ENCODE measurements at places on chromosomes 4 and X.

- peak; percentile 72 for DNase-seq
Observed at GRCh38 chr4:47704693-47705325, 133.1 kb downstream of the CORIN start.

GRCh38 chr4:68536375-68536774 lies 39.7 kb downstream of the UGT2B17 start:
- no peak for DNase-seq

DNA sequence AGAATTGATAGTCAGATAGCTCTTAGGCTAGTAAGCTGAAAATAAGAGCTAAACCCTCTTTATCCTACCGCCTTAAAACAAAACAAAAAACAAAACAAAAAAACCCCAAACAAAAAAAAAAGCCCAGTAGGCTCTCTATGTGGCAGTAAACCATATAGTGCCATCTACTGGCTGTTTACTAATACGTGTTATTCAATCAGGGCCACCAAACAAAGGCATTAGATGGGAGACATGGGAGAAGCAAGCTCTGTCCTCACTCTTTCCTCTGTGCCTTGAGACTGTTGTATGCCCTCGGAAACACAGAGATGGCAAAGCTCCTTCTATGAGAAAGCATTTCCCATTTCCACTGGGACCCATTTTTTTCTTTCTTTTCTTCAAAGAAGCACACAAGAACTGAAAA lies 148.8 kb upstream of the MID1 start:
- DNase-seq: peak; percentile 42

DNA sequence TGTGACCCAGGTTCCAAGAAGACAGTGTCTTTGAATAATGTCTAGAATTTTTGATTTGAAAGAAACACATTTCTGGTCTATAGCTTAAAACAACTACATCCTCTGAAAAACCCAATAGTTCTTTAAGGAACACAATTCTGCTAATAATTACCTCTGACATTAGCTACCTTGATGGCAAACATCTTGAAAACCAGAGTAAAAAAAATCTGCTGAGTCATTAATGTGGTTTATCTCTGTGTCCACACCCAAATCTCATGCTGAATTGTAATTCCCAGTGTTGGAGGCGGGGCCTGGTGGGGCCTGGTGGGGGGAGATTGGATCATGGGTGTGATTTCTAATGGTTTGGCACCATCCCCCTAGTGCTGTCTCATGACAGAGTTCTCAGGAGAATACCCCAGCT lies 1233.8 kb downstream of the NLGN4X start:
- no peak for DNase-seq

- no peak for DNase-seq
Observed at GRCh38 chr4:108219998-108220397, 51.3 kb upstream of the LEF1 start.

DNA sequence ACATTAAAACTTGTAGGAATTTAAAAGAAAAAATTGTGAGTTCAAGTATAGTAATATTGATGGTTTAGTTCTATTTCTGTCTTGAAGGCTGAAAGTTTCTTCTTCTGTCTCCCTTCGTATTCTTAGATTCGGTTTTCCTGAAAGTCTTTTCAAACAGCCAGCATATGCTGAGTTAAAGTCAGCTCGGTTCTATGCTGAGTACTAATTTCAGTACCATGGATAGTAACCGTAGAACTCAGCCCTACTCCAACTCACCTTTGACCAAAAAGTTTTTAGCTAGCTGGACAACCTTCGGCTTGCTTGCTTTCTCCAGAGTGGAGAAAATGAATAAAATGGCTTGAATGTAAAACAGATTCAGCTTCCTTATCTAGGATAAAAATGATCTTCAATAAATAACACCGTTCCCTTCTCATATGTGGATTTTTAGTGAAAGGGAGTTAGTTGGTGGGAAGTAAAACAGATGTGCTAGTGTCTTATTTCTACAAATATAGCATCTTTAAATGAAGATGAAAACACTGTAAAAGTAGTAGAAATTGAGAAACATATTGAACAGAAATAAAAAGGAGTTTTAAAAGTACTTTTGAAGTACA lies 5.2 kb downstream of the POU4F2 start:
- DNase-seq: no peak

GRCh38 chr4:21226637-21227538 lies 526.6 kb downstream of the PACRGL start:
- no peak for DNase-seq

DNA sequence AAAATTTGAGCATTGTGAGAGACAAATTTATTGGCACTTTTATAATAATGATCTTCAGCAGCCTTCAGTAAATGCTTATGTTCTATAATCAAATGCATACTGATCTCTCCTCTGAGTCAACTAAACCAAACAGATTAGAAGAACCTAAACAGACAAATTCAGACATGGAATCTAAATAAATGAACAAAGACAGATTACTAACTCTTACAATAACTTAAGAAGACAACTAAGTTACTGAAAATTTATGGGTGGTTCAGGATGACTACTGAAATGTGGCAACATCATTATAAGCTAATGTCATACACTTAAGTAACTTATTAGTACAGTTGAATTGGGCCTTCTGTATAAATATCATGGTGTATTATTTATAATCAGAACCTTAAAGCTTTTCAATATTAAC lies 127.3 kb downstream of the NEK1 start:
- DNase-seq: no peak

DNA sequence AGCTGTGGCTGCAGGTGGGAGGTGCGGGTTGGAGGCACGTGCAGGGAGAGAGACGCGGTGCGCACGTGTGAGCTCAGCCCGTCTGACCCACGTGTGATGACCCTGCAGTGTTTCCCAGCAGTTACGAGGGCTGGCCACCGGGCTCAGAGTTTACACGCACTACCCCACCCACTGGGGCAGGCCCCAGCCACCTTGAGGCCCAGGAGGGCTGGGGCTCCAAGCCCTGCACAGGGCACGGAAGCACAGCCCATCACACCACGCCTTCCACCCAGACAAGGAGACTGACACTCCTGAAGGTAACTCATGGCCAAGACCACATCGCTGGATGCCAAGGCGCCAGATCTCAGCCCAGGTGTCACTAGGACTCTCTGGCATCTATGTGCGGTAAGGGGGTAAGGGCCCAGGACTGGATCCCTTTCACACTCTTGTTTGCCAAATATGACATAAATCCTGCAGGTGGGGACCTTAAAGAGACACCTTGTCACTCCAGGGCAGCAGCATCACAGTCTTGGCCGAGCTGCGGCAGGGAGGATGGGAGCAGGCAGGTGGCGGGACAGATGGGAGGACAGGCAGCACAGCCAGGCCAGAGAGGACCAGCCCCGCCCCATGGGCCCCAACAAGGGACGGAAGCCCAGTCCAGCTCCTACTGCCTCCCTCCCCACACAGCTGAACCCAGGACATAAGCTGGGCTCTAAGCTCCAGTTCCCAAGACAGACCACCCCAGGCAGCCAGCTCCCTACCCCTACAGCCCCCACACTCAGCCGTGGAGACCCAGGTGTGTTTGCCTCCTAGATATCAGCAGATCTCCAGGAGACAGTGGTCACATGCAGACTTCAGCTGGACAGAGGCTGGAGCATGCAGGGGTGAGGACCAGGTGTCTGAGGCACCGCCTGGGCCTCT lies 56.8 kb downstream of the ZFYVE28 start:
- no peak for DNase-seq

DNA sequence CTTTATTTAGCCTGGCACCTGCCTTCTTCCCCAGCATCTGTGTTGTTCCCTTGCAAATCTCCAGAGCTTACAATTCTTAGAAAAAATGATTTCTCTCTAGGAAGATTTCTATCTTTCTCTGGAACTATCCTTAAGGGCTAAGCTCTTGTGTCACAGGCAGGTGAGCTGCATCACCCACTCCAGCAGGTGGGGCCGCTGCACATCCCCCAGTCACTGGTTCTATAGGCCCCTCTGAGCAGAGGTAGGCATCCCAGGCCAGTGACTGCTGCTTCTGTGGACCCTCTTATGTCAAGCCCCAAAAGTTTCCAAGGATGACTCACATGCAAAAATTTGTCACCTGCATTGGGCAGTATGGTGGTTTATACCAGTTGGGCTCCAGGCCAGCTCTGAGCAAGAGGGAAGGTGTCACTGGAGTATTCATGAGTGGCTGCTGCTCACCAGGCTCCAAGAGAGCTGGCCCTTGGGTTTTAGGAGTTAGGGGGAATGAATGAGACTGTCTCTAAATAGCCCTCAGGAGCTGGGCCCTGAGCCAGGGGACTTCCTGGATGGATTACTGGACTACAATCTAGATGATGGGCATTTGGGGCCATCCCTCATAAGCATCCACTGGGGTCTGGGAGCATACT lies 208.1 kb upstream of the EOLA2 start:
- no peak for DNase-seq

DNA sequence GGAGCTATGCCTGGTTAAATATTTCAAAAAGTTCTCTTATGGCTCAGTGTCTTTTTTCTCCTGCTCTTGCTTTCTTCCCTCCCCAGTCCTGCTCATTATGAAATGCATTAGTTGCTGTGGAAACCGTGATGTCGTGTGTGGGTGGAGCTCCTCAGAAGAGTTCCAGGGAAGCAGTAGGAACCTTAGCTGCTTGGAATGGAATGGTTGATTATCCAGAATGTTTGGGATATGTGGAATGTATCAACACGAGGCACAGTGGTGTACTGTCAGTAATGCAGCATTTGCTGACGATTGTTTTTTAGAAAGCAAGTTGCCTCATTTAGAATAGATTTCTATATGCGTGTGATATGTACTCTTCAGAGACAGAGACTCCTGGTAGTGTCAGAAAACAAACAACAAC lies 333.2 kb downstream of the ARHGAP10 start:
- no peak for DNase-seq

- peak; percentile 80 for DNase-seq
Observed at GRCh38 chr4:37767546-37767945, 58.9 kb upstream of the PGM2 start.

- DNase-seq: no peak
Observed at GRCh38 chr4:112170451-112170993, 25.3 kb downstream of the FAM241A start.

DNA sequence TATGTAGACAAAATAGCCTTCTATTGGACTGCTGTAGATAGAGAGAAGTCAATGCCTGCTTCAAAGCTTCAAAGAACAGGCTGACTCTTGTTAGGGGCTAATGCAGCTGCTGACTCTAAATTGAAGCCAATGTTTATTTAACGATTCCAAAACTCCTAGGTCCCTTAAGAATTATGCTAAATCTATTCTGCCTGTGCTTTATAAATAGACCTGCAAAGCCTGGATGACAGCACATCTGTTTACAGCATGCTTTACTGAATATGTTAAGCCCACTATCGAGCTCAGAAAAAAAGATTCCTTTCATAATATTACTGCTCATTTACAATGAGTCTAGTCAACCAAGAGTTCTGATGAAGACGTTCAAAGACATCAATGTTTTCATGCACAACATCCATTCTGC lies 54.8 kb upstream of the RBMXL3 start:
- no peak for DNase-seq

- no peak for DNase-seq
Observed at GRCh38 chr4:55014876-55015275, 110.5 kb downstream of the KDR start.

DNA sequence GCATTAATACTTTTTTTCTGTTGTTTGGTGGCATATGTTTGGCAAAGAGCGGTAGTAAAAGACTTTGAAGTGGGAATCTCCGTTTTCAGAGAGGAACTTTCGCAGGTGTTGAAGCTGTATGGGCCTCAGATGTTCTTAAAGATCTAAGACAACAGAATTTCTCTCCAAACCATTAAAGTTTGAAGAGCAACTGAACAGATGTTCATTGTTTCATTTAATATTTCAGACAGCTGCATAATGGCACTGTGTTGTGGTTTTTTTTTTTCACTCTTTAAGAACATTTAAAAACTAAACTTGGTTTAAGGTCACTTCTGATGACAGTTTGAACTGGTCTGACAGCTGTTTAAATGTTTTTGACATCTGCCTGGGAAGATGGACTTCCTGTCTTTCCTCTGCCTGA lies 882.7 kb upstream of the PCDH10 start:
- DNase-seq: no peak

- no peak for DNase-seq
Observed at GRCh38 chr4:83071116-83071515, 36.1 kb downstream of the COPS4 start.

- DNase-seq: no peak
Observed at GRCh38 chrX:131918839-131919238, 104.3 kb upstream of the STK26 start.

- DNase-seq: no peak
Observed at GRCh38 chr4:139018971-139019758, 3.6 kb downstream of the NOCT start.

DNA sequence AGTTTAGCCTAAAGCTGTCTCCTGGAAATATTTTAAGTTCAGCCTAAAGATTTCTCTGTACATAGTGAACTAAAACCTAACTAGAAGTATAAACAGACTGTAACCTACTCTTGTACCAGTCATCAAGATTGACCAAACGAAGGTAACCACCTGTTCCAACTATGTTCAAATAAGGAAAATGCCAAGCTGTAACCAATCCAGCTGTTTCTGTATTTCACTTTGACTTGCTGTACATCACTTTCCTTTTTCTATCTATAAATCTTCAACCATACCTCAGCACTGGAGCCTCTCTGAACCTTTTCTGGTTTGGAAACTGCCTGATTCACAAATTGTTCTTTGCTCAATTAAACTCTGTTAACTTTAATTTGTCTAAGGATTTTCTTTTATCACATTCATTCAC lies 3.1 kb upstream of the CYSLTR1 start:
- no peak for DNase-seq

DNA sequence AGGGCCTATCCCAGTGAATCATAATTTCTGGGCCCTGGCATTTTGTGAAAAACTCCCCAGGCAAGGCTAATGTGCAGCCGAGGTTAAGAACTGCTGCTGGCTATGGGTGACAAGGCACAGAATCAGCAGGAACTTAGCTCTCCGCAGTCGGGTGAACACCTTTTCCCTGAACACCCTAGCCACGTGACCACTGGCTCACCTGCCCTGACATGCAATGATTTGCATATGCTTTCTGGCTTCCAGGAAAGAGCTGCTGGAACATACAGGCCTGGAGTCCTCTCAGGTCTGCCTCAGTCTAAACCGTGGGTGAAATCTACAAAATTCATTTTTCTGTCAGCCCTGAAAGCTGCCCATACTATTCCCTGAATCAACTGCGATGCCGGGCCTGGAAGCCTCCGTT lies 56.6 kb downstream of the ZNF827 start:
- peak; percentile 50 for DNase-seq

- DNase-seq: no peak
Observed at GRCh38 chrX:46310815-46311497, 234.3 kb downstream of the ZNF674 start.

- DNase-seq: no peak
Observed at GRCh38 chr4:82899374-82900065, 1.0 kb upstream of the THAP9 start.

DNA sequence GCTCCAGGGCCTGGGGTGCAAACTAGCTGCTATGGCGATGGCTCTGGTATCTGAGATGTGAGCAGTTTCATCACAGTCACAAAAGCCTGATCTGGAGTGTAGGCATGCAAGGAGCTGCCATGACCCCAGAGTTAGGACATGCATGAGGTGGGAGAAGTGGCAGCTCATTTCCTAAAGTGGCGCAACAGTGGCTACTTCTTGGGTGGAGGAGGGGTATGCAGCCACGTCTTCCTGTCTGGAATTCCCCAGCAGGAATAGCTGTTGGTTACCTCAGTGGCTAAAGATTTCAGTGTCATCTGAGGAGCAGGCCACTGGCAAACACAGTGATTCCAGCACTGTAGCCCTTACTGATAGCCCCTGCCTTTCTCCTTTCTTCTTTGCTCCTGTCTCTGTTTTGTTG lies 1382.5 kb downstream of the C4orf33 start:
- no peak for DNase-seq

GRCh38 chr4:8461616-8462015 lies 21.0 kb downstream of the TRMT44 start:
- no peak for DNase-seq

GRCh38 chrX:38887222-38887621 lies 86.0 kb downstream of the MID1IP1 start:
- no peak for DNase-seq

Measured in NCI-H774 (cell line).